ENCODE measurements at places on chromosomes 3 and 15.

DNA sequence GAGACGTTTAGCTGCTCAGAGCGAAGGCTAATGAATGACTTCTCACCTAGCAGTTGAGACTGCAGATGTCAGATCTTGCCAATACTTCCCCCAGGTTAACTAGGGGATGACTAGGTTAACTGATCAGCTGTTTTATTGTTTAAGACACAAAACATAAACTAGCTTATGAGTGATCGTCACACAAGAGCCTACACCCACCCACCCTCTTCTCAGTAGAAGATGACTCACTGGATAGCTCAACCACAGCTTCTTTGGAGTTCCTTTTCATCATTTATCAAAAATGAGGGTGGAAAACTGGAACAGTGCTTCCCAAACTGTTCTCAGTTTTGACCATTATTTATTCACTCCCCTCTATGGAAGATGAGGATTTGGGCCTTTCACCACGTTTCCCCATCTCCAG, 25.2 kb downstream of the GASK1A start:
- no peak for DNase-seq

DNA sequence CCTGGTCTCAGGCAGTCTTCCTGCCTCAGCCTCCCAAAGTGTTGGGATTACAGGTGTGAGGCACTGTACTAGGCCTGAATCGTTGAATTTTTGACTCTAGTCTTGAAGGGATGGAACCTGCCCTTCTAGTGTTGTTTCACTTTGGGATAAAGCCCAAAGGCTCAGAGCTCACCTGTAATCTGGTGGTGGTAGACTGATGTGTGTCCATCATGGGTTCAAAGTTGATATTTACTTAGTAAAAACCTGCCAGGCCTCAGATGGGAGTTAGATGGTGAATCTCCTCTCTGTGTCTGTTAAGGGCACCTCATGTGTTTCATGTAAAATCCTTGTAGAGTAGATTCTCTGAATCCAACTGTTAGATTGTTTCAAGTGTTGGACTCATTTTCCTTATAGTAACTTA, 41.1 kb downstream of the FNDC3B start:
- DNase-seq, result no peak

GRCh38 chr3:44893097-44893496, 18.7 kb downstream of the TGM4 start:
- DNase-seq, result no peak

- no peak for DNase-seq
Observed at GRCh38 chr3:70989174-70989573, 594.4 kb downstream of the FOXP1 start.

DNA sequence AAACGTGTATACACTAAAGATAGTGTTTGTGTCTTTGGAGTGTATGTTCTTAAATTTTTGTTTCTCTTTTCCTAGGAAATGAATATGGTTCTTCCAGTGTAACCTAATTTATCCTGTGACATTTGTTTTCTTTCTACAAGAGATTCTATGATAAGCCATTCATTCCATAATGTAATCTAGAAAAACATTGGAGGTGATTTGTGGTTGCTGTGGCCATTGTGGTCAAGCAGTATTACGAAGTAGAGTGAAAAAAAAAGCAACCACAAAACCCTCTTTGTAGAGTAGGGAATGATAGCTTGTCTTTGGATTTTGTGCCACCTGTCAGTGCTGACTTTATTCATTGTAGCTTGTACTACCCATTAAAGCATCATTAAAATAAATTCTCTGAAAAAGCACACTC, 1209.6 kb downstream of the ZPLD1 start:
- no peak for DNase-seq

GRCh38 chr3:43854283-43854682, 163.5 kb downstream of the ABHD5 start:
- no peak for DNase-seq

GRCh38 chr3:13782501-13782900, 97.4 kb downstream of the WNT7A start:
- no peak for DNase-seq

DNA sequence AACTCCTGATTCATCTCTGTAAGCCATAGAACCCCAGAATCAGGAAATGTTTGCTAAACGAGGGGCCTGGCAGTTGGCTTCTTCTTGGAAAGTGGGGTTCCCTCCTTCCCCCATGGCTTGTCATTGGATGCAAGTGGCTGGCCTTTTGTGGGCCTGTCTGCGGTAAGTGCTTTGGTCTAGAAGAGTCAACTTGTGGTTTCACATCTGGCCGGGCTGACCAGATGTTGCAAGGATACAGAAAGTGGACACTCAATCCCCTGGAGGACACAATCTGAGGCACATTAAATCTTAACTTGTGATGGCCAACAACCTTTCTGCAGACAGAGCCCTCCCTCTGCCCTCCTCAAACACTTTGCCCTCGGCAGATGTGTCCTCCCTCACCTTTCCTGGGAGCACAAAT, 1.1 kb downstream of the FAH start:
- DNase-seq, result no peak

GRCh38 chr3:100776097-100776729, 66.9 kb downstream of the TFG start:
- DNase-seq, result no peak

- no peak for DNase-seq
Observed at GRCh38 chr15:94723801-94724200, 492.4 kb downstream of the MCTP2 start.

- DNase-seq, result no peak
Observed at GRCh38 chr15:77819048-77819850, 186.5 kb upstream of the LINGO1 start.
